ENCODE measurements at places on chromosomes 16 and 17.
A peak's percentile ranks its signal among the peaks of the same experiment; 100 is the strongest.

DNA sequence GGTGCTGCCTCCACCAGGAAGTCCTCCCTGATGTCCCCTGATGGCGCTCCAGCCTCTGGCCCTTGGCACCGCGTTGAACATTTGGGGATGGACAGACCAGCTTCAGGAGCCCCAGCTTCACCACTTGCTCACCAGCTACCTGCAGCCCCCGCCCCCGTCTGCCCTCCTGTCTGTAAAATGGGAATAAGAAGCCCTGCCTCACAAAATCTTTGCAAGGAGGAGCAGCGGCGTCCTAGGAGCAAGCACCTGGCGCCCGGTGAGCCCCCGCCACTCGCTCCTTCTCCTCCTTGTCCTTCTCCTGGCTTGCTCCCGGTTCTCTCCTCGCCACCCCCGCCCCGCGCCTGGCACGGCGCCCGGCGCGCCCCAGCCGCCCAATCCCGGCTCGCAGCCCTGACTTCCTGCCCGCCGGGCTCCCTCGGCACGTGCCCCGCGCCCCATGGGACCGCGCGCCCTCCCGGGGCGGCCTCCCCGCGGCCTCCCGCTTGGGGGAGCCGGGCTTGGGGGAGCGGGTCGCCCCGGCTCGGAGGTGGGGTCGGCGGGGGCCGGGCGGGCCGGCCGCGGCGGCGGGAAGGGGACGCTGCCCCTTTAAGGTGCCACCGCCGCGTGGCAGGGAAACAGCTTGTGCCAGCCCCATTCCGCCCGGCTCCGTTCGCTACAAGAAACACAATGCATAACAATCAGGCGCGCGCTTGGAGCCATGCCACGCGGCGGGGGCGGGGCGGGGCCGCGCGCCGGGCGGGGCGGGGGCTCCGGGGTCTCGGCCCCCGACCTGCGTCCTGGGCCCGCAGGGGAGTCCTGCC lies 9.1 kb upstream of the PPP1R1B start:
- peak; percentile 15 for DNase-seq

DNA sequence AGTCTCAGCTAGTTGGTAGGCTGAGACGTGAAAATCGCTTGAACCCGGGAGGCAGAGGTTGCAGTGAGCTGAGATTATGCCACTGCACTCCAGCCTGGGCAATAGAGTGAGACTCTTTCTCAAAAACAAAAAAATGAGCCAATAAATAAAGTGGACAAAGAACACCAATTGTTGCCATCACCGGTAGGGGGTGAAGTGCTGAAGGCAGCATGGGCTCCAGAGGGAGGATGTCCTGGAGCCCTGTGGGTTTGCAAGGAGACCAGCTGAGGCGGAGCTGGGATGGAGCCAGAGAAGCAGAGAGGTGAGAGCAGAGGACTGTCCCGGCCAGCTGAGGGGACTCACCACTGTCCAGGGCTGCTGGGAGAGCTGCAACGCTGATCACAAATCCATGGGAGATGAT lies 13.8 kb downstream of the CHST6 start:
- no peak for DNase-seq

DNA sequence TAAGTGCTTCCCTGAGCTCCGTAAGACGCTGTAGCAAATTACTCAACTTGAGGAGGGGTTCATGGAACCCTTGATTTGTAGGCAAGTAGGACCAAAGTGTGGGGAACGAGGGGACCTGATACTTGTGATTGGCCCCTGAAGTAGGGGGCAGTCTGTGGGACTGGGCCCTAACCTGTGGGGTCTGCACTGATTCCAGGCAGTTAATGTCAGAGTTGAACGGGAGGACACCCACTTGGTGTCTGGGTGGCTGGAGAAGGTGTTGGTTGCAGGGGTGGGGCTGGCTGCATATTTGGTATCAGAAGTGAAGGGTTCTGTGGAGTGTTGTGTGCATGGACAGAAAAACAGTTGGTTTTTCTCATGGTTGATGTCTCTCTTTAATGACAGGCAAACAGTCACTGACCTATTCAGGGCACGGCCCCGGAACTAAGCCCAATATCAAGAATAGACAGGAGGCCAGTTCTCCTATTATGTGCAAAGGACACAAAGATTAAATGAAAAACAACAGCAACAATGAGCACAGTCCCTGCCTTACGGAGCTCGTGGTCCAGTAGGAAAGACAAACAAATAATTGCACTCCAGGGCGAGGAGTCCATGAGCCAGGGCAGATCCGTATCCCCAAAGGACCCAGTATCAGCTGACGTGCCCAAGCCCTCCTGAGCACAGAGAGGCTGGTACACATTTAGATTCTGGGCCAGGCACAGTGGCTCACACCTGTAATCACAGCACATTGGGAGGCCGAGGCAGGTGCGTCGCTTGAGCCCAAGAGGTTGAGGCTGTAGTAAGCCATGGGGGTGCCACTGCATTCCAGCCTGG lies 19.2 kb downstream of the MXRA7 start:
- no peak for DNase-seq

- DNase-seq = no peak
These were observed 530.2 kb downstream of the NPIPA7 start for GRCh38 chr16:16909126-16909525.

- DNase-seq = no peak
These were observed 6.7 kb upstream of the MT4 start for GRCh38 chr16:56558024-56558747.

DNA sequence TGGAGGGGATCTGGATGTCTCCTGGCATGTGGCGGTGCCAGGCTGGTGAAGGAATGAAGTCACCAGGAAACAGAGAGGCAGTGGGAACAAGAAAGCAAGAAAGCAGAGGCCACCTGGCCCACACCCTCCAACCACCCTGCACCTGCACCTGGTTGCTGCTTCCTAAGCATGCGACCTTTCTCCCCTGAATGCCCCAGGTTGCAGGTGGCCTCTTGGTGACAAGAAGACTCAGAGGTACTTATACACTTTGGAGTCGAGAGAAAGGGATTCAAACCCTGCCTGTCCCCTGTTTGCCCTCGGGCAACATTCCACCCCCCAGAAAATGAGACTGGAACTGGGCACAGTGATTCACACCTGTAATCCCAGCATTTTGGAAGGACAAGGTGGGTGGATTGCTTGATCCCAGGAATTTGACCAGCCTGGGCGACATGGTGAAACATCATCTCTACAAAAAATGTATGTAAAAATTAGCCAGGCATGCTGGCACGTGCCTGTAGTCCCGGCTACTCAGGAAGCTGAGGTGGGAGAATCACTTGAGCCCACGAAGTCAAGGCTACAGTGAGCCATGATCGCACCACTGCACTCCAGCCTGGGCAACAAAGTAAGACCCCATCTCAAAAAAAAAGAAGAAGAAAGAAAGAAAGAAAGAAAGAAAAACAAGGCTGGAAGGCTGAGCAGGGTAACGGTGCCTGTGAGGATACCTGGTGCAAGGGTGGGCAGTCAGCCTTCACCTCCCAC lies 34.6 kb upstream of the TNRC6C start:
- no peak for DNase-seq

GRCh38 chr17:50938821-50939541 lies 72.8 kb upstream of the TOB1 start:
- DNase-seq = no peak

GRCh38 chr16:88529596-88529995 lies 40.6 kb upstream of the ZC3H18 start:
- no peak for DNase-seq

- no peak for DNase-seq
These were observed 568 bp upstream of the TNK1 start for GRCh38 chr17:7380321-7380720.

GRCh38 chr16:67029254-67030096 lies 526 bp downstream of the CBFB start:
- DNase-seq = no peak

DNA sequence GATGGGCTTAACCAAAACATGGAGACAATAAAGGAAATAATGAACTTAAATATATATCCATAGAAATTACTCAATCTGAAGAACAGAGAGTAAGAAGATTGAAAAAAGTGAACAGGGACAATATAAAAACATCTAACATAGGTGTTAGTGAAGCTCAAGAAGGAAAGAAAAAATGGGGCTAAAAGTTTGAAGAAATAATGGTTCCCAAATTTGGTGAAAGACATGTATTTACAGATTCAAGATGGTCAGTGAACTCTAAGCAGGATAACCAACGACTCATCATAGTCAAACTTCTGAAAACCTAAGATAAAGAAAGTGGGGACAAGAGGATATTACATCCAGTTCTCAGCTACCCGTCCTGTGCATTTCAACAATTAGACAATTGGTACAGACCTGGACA lies 22.6 kb downstream of the SDK2 start:
- no peak for DNase-seq

- no peak for DNase-seq
These were observed 8.7 kb downstream of the DNAI2 start for GRCh38 chr17:74282587-74283370.

- DNase-seq = peak; percentile 85
These were observed 191.8 kb downstream of the PRKCA start for GRCh38 chr17:66494023-66494803.

GRCh38 chr17:8986295-8986694 lies 20.8 kb upstream of the PIK3R5 start:
- no peak for DNase-seq

- DNase-seq = peak; percentile 75
These were observed 24.8 kb downstream of the ITPRIPL2 start for GRCh38 chr16:19138601-19139000.

DNA sequence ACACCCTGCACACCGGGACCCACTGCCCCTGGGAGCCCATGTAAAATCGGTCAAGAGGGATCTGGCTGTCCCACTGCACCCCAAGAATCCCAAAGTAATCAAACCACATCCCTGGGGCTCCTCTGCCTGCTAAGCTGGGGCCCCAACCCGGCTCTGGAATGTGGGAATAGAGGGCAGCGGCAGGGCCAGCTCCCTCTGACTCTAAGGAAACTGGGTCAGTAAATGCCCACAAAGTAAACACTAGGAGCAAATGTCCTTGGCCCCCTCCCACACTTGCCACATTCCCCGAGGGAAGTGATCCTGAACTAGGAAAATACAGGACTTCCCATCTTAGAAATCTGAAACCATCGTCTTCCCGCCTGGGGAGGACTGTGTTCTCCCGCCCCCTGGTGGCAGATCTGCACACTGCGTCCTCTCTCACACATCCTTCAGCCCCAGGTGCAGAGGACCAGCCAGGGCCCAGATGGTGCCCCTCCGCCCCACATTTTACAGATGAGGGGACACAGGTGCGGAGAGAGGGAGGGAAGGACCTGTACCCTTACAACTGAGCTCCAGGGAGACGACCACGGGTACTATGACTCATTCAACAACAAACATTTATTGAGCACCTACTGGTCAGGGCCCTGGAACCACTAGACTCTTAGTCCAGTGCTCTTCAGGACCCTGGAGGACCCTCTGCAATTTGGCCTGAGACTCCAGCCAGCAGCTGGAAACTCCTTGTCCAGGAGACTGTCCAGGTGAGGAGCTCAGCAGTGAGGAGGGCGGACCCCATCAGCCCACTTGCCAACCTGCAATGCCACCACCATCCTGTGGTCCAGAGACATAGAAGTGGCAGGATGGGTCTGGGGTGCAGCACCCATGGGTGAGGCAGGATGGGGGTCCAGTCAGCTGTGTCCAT lies 10.1 kb downstream of the P3H4 start:
- DNase-seq = no peak

DNA sequence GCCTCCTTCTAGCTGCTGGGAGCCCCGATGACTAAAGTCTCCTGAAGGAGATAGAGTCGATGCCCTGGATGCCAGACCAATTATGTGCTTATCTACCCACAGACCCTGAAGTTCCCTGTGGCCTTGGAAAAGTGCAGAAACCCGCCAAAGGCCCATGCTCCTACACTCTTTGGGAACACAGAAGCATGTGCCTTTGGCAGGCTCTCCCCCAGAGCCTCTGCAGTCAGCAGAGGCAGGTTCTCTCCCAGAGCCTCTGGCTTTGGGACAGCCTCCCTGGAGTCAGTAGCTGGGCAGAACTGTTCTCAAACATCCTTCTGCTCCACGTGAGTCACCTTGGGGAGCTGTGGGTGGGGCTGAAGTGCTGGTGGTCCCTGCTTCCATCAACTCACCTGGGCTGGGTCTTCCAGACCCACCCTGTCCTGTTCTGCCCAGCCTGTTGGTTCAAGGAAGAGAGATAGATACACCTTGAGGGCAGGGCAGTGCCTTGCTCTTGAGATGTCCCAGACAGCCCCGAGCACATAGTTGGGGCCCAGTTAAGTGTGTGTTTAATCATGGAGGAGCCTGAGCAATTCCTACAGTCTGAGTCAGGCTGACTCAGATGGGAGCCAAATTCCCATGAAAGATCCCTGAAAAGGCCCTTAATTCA lies 3.2 kb upstream of the CDK5RAP3 start:
- DNase-seq = no peak

GRCh38 chr16:4266372-4266771 lies 6.5 kb downstream of the TFAP4 start:
- no peak for DNase-seq

GRCh38 chr17:82072827-82073226 lies 7.2 kb upstream of the DUS1L start:
- DNase-seq = no peak

- no peak for DNase-seq
These were observed 62.3 kb upstream of the PHOSPHO1 start for GRCh38 chr17:49292901-49293300.

DNA sequence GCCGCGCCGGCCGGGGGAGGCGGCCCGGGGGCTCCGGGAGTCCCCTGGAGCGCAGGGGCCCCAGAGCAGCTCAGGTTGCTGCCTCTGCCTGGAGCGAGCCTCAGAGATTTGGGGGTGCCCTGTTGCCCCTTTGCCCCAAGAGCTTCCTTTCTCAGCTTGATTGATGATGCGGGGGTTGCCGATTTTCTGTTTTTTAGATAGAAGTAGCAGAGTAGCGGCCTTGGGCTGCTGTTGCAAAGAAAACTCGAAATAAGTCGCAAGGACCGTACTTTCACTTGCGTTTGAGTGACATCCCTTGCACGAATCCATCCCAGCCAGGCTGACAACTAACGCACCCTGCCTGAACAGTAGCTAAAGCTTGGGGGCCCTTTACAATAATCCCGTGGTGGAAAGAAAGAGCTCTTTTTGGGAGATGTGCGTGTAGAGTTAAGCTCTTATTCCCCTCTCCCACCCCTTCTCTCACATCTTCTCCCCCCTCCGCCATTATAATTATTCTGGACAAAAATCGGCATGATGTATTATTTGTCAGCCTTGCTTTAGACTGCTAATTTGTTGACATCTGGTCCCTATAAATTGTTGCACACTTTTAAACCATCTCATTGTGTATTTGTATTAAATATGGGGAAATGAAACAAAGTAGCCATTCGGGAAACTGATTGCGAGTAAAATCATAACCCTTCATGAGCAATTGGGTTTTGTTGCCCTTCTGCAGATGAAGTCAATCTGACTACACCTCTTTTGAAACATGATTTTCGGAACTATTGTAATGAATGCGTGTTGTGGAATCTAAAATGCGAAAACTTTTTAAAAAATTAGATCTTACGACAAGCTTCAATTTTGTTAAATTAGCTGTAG lies 873 bp downstream of the USP10 start:
- no peak for DNase-seq

GRCh38 chr17:27754549-27754948 lies 45.8 kb downstream of the NOS2 start:
- no peak for DNase-seq

GRCh38 chr16:2093793-2094192 lies 41.9 kb downstream of the PKD1 start:
- no peak for DNase-seq

DNA sequence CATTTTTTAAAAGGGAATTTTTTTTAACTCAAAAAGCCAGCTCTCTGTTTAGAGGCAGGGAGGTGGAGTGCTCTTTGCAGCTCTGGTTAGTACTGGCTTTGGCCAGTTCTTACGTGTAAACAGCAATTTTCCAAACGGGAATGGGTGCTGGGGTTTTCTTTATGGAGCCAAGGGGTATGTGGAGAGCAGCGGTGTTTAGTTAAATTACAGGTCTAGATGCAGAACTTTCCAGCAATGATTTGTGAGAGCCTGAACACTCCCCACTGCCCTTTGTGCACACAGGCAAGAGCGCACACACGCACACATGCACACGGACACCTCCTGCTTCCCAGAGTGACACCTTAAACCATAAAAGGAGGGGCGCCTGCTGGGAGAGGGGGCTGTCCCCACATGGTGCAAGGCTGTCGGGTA lies 140.2 kb downstream of the MSI2 start:
- no peak for DNase-seq
